ENCODE measurements at places on chromosomes 1 and 21.

GRCh38 chr1:116242741-116243140 lies 130.3 kb upstream of the ATP1A1 start:
- no peak for DNase-seq

- no peak for DNase-seq
These were observed 68.9 kb downstream of the MRPL37 start for GRCh38 chr1:54268762-54269297.

DNA sequence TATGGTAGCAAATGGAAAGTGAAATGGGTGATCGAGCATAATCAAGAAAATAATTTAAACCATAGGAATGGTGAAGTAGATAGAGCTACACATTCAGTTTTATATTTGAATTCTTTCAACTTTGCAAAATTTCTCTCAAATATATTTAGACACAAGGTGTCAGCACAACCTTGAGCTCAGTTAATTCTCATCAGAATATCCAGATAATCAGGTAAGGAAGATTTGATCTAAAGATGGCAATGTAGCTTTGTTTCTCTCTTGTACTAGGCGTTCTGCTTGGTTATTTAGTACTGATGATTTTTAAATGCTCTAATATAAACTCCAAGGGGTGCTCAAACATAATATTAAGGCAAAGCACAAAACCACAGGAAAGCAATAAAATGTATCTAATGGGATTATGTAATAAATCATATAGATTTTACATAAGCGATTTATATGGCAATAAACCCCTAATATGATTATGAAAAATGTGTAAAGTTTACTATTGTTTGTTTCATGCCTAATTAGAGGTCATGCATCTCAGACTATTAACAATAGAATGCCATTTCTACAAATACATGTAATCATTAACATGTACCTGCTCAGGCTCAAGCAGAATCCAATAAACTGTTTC lies 32.4 kb upstream of the SERTAD4 start:
- DNase-seq, result no peak

DNA sequence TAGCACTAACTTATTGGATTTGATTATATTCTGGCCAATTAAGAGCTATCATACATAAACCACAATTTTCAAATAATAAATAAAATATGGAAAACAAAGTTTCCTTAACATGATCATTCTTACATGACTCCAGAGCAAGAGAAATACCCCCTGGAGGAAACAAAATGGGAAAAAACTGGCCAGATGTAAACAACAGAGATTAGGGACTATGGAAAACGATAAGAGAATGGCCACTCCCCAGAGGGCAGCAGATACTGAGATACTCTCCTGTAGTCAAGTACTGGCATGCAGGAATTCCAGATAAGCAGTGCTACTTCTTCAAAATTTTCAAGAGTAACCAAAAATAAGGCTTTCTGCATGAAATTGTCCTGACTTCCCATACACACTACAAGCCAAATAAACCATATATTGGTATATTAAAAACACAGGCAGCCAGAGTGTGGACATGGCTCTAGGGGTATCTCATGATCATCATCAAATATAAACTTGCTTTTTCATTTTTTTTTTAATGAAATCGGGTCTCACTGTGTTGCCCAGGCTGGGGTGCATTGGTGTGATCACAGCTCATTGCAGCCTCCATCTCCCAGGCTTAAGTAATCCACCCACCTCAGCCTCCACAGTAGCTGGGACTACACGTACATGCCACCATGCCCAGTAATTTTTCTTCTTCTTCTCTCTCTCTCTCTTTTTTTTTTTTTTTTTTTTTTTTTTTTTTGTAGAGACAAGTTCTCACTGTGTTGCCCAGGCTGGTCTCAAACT lies 118.5 kb downstream of the EIF4G3 start:
- DNase-seq, result no peak

- no peak for DNase-seq
These were observed 15.0 kb upstream of the PTPN14 start for GRCh38 chr1:214566158-214567104.

GRCh38 chr1:48932366-48932765 lies 155.7 kb upstream of the BEND5 start:
- DNase-seq, result no peak

- DNase-seq, result no peak
These were observed 562 bp downstream of the DYNLT5 start for GRCh38 chr1:66752671-66753371.

GRCh38 chr1:116436611-116436970 lies 63.5 kb downstream of the ATP1A1 start:
- DNase-seq, result no peak

DNA sequence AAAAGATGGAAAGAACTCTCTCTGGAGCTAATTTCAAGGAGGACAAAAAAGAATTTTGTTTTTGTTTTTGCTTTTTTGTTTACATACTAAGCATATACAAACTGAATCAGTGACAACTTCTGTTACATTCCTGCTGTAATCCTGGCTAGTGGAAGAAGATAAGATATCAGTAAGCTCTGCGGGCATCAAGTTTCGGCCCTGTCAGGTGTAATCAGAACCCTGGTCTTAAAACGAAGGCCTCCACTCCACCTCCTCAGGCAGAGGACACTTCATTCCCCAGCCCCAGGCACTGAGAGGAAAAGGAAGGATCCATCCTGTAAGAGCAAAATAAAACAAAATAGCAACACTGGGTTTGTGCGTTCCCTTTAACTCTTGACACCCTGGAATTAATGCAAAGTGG lies 88.9 kb upstream of the ARHGAP29 start:
- DNase-seq, result no peak

- no peak for DNase-seq
These were observed 84.2 kb downstream of the RGS7 start for GRCh38 chr1:241272828-241273227.

DNA sequence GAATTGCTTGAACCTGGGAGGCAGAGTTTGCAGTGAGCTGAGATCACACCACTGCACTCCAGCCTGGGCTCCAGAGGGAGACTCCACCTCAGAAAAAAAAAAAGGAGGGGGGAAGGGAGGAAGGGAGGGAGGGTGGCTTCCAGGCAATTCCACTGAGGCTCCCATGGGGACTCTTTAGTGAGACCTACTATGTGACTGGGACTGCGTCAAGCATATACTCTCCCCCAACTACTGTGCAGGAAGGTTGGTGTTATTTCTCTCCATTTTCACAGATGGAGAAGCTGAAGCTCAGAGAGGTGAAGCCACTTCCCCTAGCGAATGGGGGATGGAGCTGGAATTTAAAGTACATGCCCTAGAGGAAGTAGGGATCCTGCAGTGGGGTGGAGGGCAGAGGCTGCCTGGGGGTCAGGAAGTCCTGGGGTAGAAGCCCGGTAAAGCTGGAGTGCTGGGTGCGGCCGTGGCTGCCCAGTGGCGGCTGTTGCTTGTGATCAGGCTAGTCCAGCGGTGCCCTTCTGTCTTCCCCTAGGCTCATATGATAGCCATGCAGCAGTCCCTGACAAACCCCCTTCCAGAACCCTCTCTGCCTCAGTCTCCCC lies 40.3 kb downstream of the RAP1GAP start:
- DNase-seq, result no peak

GRCh38 chr1:147247656-147248238 lies 5.3 kb downstream of the CHD1L start:
- DNase-seq, result no peak

GRCh38 chr21:14366998-14367397 lies 15.9 kb downstream of the HSPA13 start:
- DNase-seq, result no peak

DNA sequence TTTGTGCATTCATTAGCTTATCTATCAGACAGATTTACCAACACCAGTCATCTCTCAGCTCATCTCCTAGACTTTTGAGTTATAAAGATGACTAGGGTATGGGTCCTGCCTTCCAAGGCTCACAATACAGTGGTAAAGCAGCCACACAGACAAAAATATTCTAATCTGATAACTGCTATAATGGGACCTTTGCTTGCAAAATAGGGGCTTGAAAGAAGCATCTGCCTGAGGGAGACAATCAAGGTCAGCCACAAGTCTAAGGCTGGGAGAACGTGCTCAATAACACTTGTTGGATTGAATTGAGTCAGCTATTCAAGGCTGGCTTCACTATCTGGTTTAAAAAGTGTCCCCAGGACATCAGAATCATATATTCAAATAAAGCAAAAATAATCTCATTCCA lies 1.4 kb upstream of the PAPPA2 start:
- no peak for DNase-seq

- DNase-seq, result no peak
These were observed 41.7 kb upstream of the DNAJC6 start for GRCh38 chr1:65267683-65268082.

DNA sequence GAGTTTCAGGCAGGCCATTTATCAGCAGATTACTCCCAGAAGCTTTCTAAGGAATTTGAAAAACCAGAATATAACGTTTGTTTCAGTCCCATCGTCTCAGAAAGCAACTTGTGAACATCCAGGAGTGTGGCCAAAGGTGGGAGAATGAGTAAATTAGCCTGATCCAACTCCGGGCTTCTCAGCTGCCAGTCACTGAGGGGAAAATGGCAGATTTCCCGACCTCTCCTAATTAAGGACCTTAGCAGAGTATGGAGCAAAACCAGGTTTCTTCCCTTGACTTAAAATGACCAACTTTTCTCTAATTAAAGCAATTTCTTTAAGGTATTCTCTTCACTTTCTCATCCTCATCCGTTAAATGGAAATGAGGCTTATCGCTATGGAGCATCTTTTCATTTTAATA lies 1.0 kb downstream of the CORT start:
- no peak for DNase-seq

DNA sequence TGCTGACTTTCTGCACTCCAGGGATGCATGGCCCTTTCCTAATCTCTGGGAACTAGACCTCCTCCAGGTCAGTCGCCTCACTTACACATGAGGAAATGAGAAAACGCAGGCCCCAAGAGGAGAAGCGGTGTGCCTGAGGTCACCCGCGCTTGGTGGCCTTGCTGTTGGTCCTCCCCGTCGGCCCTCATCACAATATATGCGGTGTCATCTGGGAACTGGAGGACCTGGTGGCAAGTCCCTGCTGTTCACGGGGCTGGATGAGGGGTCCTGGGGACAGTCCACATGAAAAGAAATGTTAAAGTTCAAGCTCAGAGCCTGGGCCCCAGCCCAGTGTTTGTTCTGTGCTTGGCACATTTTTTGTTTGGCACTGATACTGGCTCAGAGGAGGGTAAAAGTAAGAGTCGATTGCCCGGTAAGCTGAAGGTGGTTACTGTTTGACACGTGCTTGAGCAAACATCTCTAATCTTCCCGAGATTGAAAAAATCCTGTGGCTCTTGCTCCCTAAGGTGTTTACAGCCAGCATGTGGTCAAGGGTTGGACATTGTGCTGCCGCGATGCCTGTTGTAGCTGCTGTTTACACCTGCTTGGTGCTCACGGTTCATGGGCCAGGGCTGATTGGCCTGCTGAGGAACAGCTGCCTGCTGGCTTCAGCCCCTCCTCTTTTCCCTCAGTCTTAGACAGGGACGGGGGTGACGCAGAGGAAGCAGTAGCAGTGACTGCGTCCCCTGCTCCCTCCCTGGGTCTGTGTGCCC lies 5.2 kb downstream of the COQ8A start:
- DNase-seq, result no peak

DNA sequence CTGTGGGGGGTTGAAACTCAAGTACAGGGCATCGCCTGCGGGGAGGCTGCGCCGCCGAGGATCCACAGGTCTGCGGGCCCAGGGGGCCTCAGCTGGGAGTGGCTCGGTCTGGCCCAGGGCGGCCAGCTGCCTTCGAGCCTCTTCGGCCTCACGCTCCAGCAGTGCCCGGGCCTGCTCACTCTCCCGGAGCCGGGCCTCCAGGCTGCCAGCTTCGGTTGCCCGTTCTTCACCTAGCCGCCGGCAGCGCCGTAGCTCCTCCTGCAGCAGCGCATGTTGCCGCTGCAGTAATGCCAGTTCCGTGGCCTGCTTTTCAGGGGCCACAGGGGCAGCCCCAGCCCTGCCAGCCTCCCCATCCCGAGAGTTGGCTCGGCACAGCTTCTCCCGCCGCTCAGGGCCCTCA lies 9.4 kb downstream of the RXFP4 start:
- DNase-seq, result no peak

DNA sequence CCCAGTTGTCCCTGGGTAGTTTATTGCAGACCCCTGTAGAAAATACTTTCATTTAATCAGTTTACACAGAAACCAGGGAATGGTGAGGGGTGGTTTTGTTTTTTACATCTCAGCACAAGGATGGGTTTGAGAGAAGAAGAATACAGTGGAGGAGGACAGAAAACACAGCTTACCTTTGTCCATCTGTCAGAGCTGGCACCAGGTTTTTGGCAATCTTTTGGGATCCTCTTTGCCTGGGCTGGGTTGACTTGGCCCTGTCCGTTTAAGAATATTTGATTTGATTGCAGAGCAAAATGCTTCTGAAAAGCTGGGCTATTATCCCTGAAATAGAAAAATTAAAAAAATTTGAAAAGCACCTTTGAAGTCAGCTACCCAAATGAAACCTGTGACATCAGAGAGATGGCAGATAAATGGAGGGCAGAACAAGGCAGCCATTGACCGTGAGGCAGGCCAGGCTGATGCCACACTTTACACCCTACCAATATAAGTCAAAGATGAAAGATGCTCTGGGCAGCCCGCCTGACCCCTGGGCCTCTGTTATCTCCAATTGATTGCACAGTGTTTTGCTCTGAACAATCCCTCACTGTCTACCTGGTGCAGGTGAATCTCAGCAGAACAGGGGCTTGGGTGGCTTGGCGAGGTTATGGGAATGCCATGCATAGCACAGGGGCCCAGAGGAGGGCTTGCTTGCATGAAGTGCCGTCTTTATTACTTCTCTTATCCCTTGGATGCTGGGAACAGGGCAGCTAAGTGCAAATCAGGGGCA lies 218.8 kb downstream of the LMX1A start:
- DNase-seq, result no peak

GRCh38 chr1:221574529-221574928 lies 167.4 kb downstream of the DUSP10 start:
- no peak for DNase-seq

- no peak for DNase-seq
These were observed 77.1 kb downstream of the ZNF281 start for GRCh38 chr1:200332716-200333115.

DNA sequence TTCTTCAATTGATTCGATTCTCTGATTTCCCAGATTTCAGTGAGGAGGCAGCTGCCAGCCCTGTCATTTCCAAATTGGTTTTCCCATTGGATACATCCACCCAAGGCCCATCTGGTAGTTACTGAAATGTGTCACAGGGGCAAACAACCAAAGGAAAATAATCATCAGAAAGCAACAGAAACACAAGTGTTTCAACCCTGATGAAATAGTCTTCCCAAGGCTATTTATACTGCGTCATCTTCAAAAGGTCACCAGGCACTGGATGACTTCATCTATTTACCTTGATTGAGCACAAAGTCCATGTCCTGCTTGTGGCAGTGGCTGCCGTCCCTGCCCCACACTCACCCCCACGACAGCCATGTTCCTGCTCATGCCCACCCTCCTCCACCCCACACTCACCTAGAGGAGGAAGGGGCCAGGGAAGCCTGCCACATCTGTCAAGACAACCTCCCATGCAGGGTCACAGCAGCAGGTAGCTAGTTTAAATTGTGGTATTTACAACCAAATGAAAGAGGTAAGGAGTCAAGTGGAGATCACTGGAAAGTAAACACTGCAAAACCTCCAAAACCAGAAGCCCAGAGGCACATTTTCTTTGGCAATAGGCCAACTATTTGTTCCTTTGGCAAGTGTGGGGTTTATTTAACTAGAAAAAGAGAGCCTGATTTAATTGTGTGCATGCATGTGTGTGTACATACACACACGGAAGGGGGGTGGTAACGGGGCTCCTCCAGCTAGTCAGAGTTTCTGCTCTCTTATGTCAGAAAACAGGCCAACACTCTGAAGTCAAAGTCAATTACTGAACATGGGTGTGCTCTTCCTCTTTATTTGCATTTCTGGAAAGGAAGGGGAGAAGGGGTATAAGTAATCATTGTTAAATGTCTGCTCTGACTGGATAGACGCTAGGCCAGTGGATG lies 49.5 kb upstream of the RAB4A start:
- no peak for DNase-seq
